ENCODE measurements at places on chromosomes 7 and 10.

GRCh38 chr10:5942474-5942873 is 34.9 kb downstream of the IL15RA start:
- no peak for DNase-seq

DNA sequence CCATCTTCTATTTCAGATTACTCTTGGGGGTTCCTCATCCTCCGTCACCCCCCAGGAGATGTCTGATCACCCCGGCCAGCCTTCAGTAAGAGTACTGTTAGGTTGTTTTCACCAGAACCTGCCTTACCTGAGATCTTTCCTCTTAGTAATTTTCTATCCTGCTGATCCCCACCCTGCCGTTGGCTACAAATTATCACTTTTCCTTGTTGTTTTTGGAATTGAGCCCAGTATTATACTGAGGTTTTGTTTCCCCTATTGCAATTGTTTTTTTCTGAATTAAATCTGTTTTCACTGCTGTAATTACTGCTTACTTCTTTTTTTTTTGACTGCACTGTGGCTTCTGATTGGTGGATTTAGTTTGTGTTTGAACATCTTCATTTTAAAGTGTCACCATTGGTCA is 14.7 kb downstream of the SPAM1 start:
- no peak for DNase-seq

DNA sequence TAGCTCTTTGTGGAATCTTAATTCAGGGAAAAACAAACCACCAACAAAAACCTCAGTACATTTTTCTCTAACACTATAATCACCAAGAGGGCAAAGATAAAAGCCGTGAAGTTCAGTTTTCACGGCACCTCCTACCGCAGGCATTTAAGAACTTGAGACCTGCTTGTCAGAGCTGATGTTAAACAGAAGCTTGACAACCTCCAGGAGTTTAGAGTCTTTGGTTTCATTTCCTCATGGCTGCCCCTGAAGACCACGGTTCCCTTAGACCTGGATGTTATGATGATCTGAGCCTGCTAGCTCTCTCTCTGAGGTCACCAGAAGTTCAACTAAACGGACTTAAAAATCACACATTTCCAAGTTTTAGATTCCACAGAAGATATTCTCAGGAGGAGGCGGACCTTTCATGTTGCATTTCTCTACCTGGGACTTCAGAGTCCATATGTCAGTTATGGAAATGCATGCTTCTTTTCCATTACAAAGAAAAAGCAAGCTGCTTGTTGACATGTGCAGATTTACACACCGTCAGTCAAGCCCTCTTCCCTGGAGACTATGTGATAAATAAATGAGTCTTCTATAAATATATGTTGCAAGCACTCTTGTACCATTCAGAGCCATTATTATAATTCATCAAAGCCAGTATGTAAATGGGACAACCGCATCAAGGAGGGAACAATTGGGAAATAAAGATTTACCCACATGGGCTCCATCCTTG is 258.0 kb downstream of the GFRA1 start:
- no peak for DNase-seq

DNA sequence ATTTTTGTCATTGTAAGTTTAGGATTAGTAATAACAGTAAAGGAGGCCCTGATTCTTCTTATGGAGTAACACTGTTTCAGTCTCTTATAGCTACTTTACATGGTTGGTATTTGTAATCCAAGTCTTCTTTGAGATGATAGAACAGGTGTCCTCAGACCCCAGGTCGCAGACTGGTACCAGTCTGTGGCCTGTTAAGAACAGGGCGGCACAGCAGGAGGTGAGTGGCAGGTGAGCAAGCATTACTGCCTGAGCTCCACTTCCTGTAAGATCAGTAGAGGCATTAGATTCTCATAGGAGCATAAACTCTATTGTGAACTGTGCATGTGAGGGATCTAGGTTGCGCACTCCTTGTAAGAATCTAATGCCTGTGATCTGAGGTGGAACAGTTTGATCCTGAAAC is 77.3 kb downstream of the STK31 start:
- no peak for DNase-seq

GRCh38 chr10:43790147-43790546 is 141.5 kb upstream of the ZNF32 start:
- no peak for DNase-seq

DNA sequence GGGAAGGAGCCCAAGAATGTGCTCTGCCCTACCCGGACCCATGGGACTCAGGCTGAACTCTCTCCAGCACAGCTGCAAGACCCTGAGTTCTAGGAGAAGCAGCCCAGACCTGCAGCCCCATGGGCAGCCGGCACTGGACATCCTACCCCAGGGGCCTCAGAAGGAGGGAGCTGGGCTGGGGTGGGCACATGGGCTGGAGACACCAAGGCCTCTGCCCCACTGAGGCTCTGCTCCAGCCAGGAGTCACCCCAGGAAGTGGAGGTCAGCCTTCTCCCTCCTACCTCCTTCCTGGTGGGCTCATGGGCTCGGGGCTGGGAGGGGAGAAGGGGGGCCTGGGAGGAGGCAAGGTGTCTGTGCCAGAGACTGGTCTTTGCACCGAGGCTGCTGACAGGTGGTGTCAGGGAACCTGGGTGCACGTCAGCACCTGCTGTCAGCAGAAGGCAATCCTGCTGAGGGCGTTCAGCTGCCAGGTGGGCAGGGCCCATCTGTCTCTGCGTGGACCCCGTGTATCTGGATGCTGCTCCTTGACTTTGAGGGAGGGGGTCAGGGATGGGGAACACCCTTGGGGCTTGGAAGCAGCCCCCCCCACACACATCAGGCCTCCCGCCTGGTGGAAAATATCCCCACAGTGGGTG is 95.2 kb downstream of the PDGFA start:
- no peak for DNase-seq

DNA sequence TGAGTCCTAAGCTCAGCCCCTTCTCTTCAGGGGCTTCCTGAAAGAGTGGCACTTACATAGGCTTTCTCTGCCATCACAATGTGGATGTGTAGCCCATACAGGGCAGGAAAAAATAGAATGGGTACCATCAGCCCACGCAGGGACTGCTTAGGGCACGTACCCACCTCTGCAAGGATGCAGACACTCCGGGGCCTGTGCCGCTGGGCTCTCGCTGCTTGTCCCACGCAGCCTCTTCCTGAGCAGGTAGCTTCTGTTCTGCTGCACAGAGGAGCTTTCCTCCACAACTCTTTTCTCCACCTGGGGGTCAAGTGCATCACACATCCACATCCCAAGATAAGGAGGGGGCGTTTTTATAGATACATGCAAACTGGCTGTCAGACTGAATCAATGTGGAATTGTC is 34.3 kb downstream of the FRMPD2 start:
- no peak for DNase-seq

- no peak for DNase-seq
Observed at GRCh38 chr10:70791386-70792039, 6.3 kb upstream of the TBATA start.

DNA sequence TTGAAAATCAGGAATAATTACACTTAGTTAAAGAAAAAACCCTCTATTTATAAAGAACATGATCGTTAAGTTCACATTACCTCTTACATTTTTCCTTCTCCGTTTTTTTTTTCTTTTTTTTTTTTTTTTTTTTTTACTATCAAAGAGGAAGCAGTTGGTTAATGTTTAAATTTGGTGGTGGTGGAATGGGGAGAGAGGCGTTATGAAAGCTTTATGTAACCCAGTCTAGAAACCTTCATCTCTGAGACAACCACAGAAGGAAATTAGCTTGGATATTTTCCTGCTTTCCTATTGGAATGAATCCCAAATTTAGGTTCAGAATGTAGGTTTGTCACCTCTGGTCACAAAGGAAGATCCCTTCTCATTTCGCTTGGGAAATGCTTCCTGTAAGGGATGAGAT is 31.5 kb upstream of the LHFPL3 start:
- no peak for DNase-seq

DNA sequence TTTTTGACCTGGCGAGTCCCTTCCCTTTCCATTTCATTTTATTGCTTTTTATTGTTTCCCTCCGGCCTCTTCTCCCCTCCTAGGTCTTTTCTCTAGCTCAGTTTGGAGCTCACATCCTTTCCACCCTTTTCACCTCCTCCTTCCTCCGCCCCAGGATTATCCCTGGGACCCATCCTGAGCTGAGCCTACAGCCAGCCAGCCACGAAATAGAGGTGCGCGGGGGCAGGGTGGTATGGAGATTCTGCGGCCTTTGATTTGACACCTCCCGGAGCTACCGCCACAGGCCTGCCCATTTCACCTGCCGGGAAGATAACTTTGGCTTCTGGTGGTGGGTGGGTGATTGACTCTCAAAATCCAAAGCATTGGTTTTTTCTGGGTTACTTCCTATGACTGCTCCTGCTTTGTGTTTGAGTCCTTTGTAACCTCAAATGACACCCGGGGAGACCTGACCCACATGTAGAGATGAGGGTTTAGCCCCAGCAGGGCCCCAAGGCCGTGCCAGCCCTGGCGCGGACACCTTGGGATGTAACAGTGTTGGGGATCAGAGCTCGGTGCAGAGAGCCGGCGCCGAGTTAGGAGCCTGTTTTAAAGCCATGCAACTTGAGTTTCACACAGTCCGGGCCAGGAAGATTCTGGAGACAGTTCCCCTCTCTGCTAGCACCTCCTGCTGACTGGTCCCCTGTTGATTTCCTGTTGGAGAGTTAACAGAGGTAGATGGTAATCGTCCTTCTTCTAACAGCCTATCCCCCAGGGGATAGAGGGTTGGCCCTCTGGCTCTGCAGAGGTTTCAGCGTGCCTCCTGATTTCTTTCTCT is 1.5 kb downstream of the DUSP5 start:
- DNase-seq: no peak
